Fibroblast of skin of scalp (primary cell): ENCODE measurements at places on chromosomes 16 and 17.
A peak's percentile ranks its signal among the peaks of the same experiment; 100 is the strongest.

DNA sequence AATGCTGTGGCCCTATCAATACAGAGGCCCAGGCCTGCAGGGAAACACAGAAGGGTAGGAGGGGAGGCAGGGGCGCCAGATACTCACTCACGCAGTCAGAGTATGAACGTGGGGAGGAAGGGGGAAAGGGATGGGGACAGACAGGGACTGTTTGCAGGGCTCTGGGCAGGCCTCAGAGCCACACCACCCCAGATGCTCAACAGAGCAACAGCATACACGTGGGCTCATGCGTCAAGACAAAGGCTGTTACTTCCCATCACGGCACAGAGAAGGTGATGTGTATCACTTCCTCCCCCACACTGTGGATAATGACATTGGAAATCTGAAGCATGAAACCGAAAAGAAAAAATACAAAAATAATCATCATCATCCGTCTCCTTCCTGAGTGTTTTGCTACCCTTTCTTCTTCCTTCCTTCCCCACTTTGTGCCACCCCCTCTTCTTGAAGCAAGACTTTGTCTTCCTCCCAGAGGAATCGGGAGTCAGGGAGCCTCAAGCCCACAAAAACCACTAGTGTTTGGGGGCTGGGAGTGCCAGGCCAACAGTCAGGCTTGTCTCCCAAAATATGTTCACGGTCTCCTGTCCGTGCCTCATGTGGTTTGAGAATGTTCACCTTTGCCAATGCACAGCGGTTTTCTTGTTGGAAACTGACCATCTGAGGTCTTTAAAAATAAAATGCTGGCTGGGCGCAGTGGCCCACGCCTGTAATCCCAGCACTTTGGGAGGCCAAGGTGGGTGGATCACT lies 20.1 kb downstream of the SLC39A11 start:
- DNase-seq: no peak

DNA sequence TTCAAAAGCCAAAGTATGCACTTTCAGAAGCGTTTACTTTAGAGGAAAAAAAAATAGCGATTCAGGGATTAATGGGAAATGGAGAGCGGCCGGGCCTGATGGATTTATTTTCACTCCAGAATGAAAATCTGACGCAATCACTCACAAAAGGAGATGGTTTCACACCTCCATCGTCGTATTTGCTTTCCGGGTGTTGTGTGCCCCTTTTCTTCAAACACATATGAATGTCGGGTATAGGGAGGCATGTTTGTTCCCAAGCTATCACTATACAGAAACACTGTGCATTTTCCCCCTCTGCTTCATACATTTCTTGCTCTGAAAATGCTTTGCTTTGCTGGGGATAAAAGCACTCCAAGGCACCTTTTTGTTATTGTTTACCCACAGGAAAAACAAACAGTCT lies 562.2 kb upstream of the ZFHX3 start:
- DNase-seq: no peak

DNA sequence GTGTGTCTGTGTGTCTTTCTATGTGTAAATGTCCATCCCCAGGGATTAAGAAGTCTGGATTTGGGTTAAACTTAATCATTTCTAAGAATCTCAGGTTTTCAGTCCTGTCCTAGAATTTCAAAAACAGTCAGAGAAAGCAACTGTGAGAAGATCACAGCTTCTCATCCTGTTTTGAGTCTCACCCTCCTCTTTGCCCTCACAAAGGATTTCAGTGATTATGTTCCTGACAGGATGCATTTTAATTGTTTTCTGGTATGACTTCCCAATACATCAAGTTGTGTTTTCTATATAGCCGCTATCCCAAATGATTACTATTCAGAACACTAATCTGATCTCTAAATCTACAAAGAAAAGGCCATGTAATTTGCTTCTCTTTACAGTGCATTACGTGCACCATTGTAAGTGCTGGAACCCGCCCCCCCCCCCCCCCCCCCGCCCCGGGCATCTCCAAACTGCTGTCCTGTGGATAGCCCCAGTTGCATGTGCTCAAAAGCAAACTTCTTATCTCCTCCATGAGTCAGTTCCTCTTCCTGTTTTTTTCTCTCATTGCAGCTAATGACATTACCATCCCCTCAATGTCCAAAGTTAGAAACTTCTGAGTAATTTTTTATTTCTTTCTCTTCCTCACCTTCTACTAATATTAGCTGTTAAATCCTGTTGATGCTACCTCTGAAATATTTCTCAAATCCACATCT lies 73.9 kb downstream of the CDH13 start:
- DNase-seq: peak; percentile 57

GRCh38 chr16:66849021-66849420 lies 4.8 kb downstream of the CA7 start:
- DNase-seq: no peak

DNA sequence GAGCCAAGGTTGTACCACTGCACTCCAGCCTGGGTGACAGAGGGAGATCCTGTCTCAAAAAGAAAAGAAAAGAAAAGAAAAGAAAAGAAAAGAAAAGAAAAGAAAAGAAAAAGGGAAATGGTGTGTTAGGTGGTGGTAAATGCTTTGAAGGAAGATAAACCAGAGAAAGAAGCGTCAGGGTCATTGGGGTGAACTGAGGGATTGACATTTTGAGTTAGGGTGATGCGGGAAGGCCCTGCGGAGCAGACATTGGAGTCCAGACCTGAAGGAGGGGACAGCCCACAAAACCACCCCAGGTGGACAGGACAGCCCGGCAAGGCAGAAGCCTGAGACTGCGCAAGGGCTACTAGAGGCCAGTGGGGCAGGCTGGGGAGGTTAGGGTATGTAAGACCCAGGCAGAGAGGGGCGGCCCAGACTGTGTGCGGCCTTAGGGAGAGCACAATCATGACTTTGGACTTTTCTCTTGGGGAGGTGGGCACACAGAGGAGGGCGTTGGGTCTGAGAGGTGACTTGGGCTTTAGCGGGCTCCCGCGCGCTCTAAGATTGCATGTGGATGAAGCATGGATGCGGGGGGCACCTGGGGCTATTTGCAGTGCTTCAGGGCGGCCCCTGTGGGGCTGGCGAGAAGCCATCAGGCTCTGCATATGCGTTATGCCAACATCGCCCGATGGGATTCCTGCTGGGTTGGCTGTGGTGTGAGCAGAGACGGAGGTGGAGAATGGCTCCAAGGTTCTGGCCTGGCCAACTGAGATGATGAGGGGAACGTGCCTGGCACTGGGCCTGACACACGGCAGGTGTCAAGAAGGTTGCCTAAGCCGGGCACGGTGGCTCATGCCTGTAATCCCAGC lies 3.3 kb upstream of the GAA start:
- no peak for DNase-seq

- peak; percentile 37 for DNase-seq
Observed at GRCh38 chr16:63745456-63745855, 1376.4 kb downstream of the CDH11 start.

- no peak for DNase-seq
Observed at GRCh38 chr17:49775546-49776260, 11.8 kb upstream of the FAM117A start.

DNA sequence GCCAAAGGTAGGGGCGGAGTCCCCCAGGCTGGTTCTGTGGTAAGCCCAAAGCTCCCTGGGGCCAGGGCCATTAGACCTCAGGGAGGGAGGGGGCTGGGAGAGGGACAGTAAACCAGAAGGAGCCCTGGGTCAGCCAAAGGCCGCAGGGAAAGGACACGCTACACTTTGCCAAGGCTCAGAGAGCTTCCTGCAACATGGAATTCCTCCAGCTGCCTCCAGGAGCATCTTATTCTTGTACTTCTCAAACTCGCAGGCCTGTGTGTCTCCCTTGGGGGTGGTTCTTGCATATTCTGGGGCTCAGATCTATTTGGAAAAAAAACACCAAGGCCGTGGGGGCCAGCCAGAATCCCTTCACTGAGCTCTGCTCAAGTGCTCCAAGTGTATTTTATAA lies 25.1 kb downstream of the AKAP1 start:
- DNase-seq: no peak

GRCh38 chr16:10070591-10070990 lies 111.6 kb downstream of the GRIN2A start:
- DNase-seq: no peak

- DNase-seq: no peak
Observed at GRCh38 chr17:5695480-5695879, 111.2 kb upstream of the NLRP1 start.

DNA sequence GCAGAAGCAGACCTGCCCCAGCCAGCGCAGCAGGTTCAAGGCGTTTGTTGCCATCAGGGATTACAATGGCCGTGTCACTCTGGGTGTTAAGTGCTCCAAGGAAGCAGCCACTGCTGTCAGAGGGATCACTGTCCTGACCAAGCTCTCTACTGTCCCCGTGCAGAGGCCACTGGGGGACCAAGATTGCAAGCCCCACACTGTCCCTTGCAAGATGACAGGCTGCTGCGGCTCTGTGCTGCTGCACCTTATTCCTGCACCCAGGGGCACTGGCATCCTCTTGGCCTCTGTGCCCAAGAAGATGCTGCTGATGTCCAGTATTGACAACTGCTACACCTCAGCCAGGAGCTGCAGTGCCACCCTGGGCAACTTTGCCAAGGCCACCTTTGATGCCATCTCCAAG lies 27.7 kb downstream of the ATPAF2 start:
- DNase-seq: no peak

- DNase-seq: no peak
Observed at GRCh38 chr16:56257666-56258342, 66.5 kb downstream of the GNAO1 start.

GRCh38 chr17:48488548-48489106 lies 42.2 kb downstream of the HOXB1 start:
- no peak for DNase-seq

- DNase-seq: peak; percentile 26
Observed at GRCh38 chr17:78735832-78736525, 46.1 kb downstream of the CYTH1 start.

DNA sequence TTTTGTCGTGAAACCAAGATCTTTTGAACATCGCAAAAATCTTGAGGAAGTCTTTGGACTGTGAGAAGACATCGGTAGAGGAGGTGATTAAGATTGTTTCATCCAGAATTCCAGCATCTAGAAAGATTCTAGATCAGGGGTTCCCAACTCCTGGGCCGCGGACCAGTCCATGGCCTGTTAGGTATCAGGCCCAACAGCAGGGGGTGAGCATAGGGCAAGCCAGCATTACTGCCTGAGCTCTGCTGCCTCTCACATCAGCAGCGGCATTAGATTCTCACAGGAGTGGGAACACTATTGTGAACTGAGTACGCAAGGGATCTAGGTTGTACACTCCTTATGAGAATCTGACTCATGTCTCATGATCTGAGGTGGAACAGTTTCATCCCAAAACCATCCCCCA lies 600.6 kb upstream of the CDH11 start:
- DNase-seq: no peak

GRCh38 chr17:55054429-55054828 lies 85.9 kb downstream of the STXBP4 start:
- no peak for DNase-seq

DNA sequence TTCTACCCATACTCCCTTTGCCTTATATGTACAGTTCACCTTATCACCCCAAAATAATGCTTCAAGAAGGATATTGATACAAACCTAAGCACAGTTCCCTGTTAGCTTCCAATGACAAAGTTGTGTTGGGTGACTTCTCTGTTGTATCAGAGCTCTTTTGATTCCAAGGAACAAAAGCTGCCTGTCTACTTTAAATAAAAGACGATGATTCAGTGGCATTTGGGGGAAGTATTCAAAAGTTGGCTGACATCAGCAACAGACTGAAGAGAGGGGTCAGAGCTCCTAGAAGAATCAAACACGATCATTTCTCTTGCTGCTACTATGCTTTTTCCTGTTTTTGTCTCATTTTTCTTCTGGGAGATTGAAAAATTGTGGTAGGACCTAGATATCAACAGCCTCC lies 69.4 kb upstream of the CA10 start:
- DNase-seq: no peak

- DNase-seq: no peak
Observed at GRCh38 chr16:30567160-30567990, 4.1 kb downstream of the ZNF688 start.

- DNase-seq: no peak
Observed at GRCh38 chr17:14637260-14637659, 336.4 kb downstream of the HS3ST3B1 start.

DNA sequence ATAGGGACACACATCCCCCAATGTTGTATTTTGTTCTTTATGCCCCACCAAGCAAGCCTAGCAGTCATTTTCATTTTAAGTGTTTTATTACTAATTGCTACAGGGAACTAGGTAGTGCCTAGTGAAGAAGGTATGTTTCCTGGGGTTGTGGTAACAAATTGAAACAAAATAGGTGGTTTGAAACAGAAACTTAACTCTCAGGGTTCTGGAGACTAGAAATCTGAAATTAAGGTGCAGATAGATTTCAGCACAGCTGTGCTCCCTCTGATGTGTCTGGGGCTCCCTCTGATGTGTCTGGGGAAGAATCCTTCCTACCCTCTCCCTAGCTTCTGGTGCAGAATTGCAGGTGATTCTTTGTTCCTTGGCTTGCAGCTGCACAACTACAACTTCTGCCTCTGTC lies 390.1 kb downstream of the ZFHX3 start:
- DNase-seq: no peak

- DNase-seq: peak; percentile 30
Observed at GRCh38 chr17:75077496-75078283, 10.1 kb upstream of the SLC16A5 start.

- DNase-seq: no peak
Observed at GRCh38 chr16:23920899-23921298, 85.1 kb downstream of the PRKCB start.

DNA sequence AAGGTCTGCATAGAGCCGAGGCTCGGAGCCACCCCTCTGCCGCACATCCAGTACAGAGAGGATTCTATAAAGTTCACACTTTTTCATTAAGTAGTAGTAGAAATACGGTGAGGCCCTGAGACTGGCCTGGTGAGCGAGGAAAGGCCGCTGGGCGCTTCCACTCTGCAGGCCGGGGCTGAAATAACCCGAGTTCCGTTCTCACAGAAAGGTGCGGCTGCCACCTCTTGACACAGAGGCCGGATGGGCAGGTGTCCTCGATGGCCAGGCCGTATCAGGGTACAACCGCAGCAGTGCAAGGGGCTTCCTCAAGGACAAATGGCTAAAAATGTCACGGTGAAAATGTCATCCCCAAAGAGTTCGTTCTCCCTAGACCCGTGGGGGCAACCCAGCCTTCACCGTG lies 770 bp upstream of the PCYT2 start:
- DNase-seq: no peak

GRCh38 chr16:2063861-2064260 lies 16.1 kb downstream of the TSC2 start:
- DNase-seq: no peak
